ENCODE measurements at places on chromosomes 16 and 17. TPM values are rescaled to one million over a fixed set of nuclear protein-coding genes. Genes with fewer than 3 reads are reported as not detected.

DNA sequence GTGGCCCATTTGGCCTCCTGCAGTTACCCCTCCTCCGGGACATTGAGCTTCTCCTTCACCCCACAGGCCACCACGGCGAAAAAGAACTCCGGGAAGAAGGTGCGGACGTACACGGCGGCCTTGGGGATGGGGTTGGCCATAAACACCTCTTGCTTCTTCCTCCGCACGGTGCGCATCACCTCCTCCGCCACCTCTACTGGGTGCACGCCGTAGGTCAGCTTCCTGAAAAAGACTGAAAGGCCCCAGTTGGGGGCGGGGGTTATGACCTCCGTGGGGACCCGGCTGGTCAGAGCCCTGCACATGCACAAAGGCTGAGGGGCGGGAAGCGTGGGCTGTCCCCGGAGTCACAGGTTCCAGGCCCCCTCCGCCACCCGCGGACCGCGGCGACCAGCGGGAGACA, 19.9 kb downstream of the DHRS7C start:
- DNase-seq, result no peak

RBL2 gene
- total RNA-seq, result 37.1 TPM

DNA sequence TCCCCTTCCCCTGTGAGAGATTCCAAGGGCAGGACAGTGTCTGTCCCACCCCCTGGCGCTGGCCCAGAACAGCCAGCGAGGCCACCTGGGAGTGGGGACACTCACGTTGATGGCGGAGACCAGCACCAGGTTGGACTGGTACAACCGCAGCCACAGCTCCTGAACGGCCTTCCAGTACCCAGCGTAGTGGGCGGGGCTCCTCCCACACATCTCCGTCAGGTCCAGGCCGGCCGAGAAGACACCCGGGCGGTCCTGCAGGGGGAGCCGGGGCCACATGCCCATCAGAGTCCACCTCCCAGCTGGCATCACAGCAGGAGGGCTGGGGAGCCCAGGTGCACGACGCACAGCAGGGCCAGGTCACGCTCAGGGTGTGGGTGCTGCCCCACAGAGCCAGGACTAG, 7.1 kb downstream of the ECI1 start:
- DNase-seq, result no peak

GRCh38 chr16:12113523-12114345, 137.2 kb downstream of the SNX29 start:
- DNase-seq, result no peak

KRTAP3-1 gene
- not detected for total RNA-seq

NHLRC4 gene
- 2.0 TPM for total RNA-seq

GRCh38 chr16:50694206-50694605, 800 bp downstream of the NOD2 start:
- DNase-seq, result no peak

NAGS gene
- total RNA-seq, result 2.0 TPM

All from lung microvascular endothelial cell (primary cell).